NCI-H2107 (cell line): ENCODE measurements at places on chromosomes 12 and 14.

GRCh38 chr12:96143827-96144565 is 50.2 kb upstream of the ELK3 start:
- no peak for DNase-seq

- no peak for DNase-seq
These were observed 453.9 kb downstream of the FUT8 start for GRCh38 chr14:65866448-65866847.

- DNase-seq: no peak
These were observed 908.6 kb upstream of the MDGA2 start for GRCh38 chr14:48584031-48584430.

- no peak for DNase-seq
These were observed 233.2 kb downstream of the NRXN3 start for GRCh38 chr14:78403278-78403815.

DNA sequence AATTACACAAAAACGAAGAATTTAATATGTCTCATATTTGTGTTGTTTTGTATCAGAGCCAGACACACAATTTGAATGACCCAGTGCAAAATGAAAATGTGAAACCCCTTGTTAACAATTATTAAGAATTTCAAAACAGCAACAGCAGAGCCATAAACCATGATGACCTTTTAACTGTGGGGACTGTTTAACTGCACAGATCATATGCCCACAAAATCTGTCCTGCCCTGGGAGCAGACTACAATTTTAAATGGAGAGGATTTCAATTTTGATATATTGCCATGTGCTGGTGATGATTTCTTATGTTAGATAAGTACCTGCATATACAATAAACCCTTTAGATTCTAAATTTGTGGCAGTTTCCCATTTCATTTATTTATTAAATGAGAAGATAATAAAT is 455.5 kb upstream of the MGAT4C start:
- no peak for DNase-seq
